ENCODE measurements at places on chromosomes 1 and 21. TPM values are rescaled to one million over a fixed set of nuclear protein-coding genes. Genes with fewer than 3 reads are reported as not detected.

AQP10 gene
- total RNA-seq, result not detected

GRCh38 chr1:97780884-97781283 lies 139.9 kb downstream of the DPYD start:
- DNase-seq, result no peak

GRCh38 chr1:205285381-205286101 lies 36.0 kb downstream of the NUAK2 start:
- no peak for DNase-seq

- no peak for DNase-seq
These were observed 4.3 kb downstream of the S100A10 start for GRCh38 chr1:151989211-151989862.

DNA sequence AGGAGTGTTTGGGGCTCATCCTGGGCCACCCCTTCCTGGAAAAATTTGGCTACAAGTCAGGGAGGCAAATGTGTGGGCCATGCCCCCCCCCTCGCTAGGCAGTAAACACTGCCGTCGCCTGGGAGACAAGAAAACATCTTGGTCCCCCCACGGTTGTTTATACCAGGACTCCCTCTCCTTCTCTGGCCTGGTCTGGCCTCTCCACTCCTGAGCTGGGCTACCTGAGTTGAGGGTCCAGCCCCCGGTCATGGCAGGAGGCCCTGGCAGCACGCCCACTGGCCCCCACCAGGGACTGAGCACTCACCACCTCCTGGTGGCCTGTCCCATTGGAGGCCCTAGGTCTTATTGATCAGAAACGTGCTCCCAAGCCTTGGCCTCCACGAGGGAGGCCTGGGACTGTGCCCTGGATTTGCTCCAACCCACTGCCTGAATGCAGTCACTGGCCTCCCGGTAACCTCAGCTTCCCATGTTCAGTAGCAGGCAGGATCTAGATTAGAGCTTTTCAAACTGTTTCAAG lies 15.8 kb downstream of the KCNQ4 start:
- no peak for DNase-seq

DNA sequence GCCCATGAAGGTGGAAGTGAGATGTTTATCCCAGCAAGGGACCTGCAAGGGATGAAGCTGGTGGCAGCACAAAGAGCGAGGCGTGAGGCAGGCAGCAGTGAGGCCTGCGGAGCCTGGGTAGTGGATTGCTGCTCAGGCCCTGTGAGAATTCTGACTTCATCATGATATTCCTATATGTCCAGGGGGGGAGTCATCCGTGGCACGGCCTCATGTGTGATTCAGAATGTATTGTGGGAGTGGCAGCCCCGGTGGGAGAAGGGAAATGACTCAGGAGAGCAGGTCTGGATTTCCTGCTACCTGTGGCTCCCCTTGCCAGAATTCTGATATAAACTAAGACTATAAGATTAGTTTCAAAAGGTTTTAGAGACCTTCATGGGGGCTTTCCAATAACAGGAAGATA lies 240.9 kb downstream of the CAMTA1 start:
- DNase-seq, result no peak

- no peak for DNase-seq
These were observed 549.0 kb downstream of the KCNT2 start for GRCh38 chr1:196059210-196059609.

WARS2 gene
- total RNA-seq, result 25.0 TPM

DNA sequence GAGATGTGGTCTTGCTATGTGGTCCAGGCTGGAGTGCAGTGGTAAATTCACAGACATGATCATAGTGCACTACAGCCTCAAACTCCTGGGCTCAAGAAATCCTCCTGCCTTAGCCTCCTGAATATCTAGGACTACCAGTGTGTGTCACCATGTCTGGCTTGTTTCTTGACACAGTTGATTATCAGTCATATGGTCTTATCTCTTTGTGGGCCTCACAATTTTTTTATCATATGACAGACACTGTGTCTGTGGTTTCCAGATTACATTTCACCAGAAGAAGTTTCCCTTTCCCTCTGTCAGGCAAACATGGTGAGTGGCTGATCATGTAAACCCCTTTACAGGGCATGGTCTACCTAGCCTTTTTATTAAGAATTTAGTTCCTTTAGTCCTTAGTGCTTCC lies 96.1 kb downstream of the HFM1 start:
- DNase-seq, result no peak
